ENCODE measurements at places on chromosomes 6 and 20. TPM values are rescaled to one million over a fixed set of nuclear protein-coding genes. Genes with fewer than 3 reads are reported as not detected.

DNA sequence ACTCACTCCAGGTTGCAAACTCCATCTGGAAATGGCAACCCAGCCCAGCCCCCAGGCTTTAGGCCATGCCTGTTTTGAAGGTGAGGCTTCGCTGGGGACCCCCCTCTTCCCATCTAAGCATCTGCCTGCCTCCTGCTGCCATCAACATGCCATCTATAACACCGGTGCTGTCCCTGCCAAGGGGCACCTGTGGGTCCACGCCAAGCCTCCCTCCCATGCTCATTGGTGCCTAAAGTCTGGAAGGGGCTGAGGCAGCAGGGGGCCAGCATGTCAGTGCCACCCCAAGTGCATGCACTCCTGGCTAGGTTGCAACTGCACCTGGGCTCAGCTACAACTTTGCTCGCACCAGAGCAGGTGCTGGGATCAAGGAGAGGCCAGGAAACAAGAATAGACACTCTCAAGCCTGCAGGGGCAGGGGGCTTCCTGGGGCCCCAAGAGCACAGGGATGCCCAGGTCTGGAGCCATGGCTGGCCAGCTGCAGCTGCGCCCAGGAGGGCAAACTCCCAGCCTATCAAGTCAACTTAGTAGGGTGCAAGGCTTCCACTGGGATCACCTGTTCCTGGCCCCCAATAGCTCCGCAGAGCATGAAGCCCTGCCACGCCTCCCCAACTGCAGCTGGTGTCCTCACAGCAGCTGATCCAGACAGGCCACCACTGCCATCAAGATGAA, 151.3 kb upstream of the HSF2 start:
- no peaks in the 10 kb centered on the region for H3K4me1 ChIP-seq
- H3K36me3 ChIP-seq: no peaks in the 10 kb centered on the region
- no peak overlapping the region for H3K4me3 ChIP-seq

- H3K27me3 ChIP-seq: no peaks in the 10 kb centered on the region
- no peak overlapping the region for H3K4me3 ChIP-seq
- H3K36me3 ChIP-seq: no peaks in the 10 kb centered on the region
These were observed 22.9 kb downstream of the DZANK1 start for GRCh38 chr20:18443886-18444285.

The TAAR8 gene
- total RNA-seq: not detected

- DNase-seq: no peak
- H3K36me3 ChIP-seq: no peaks in the 10 kb centered on the region
- H3K27me3 ChIP-seq: no peaks in the 10 kb centered on the region
- no peak overlapping the region for H3K27ac ChIP-seq
- H3K4me3 ChIP-seq: no peak overlapping the region
These were observed 18.3 kb downstream of the KIF16B start for GRCh38 chr20:16554766-16555543.

GRCh38 chr6:110746680-110747079, 68.6 kb downstream of the CDK19 start:
- peaks cover 18% of the 10 kb centered on the region for H3K36me3 ChIP-seq
- no peaks in the 10 kb centered on the region for H3K4me1 ChIP-seq
- no peaks in the 10 kb centered on the region for H3K27me3 ChIP-seq
- H3K27ac ChIP-seq: no peak overlapping the region
